ENCODE measurements at places on chromosomes 13 and 19.

GRCh38 chr13:94173312-94173854 is 306.1 kb downstream of the DCT start:
- no peak for DNase-seq

GRCh38 chr13:39417643-39418042 is 185.3 kb downstream of the LHFPL6 start:
- DNase-seq = no peak

GRCh38 chr19:51531349-51532315 is at the start of gene SIGLEC6:
TSS of gene SIGLEC6 (minus strand) at chr19:51531670. CDS start at chr19:51531648, 22 bp downstream.
- DNase-seq = peak; percentile 67

DNA sequence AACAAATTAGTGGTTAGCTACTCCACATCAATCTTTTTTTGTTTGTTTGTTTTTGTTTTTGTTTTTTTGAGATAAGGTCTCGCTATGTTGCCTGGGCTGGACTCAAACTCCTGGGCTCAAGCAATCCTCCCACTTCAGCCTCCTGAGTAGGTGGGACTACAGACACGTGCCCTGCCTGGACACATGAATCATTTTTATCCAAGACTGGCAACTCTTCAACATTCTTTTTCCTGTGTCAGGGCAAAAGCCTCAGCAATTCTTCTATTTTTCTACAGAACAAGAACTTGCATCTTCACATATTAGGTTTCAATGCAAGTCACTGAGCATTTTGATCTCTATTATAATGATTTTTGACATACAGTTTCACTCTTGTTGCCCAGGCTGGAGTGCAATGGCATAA is 76.8 kb upstream of the LRCH1 start:
- no peak for DNase-seq

GRCh38 chr19:42601811-42602443 is 7.2 kb upstream of the CEACAM8 start:
- no peak for DNase-seq

DNA sequence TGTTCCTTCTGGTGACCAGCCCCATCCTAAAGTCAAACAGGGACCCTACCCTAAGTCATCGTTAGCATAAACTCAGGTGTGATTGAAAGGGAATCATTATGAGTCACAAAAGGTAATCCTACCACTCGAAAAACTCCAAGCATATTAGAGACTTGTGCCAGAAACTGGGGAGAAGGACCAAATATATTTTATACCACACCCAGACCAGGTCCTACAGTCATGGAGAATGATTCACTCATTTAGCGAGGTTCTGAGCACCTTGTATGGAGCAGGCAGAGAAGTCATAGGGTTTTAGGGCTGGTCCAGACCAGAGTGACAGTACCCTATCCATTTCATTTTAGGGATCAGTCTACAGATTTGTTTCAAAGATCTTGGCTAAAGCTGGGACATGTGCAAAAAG is 149.5 kb downstream of the SLC7A1 start:
- no peak for DNase-seq

DNA sequence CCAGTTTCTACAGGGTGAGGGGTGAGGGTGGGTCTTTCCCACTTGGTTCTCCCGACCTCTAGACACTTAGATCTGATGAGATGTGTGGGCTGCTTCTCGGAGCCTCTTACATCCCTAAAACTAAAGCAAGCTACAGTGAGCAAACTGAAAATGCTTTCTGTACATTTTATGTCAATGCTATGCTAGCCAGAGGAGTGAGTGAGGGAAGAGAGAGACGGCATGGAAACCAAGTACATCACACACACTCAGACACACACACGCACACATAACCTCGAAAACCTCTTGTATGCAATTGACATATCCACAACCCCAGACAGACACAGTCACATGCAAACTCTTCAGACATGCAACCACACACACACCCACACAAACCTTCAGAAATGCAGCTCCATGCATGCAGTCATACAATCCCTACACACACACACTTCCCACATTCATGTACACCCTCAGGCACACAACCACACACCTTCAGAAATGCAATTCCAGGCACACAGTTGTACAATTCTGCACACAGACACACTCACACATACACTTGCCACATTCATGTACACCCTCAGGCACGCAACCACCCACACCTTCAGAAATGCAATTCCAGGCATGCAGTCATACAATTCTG is 1.4 kb downstream of the SLC1A6 start:
- no peak for DNase-seq

DNA sequence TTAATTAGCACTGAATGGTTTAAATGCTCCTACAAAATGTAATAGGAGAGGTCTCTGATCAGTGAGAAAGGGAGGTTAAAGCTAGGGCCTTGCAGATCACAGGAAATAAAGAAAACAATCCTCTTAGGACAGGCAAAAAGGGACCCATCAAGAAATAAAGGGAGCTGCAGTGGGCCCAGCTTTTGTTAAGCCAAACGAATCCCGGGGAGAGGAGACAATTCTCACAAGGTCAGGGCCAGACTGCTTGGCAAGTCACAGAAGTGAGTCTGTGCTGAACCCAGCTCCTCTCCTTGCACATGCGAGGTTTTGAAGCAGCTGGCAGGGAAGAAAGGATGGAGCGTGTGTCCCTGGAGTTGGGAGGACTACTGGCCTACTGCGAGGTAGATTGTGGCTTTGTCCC is 285.8 kb downstream of the COG6 start:
- DNase-seq = no peak

DNA sequence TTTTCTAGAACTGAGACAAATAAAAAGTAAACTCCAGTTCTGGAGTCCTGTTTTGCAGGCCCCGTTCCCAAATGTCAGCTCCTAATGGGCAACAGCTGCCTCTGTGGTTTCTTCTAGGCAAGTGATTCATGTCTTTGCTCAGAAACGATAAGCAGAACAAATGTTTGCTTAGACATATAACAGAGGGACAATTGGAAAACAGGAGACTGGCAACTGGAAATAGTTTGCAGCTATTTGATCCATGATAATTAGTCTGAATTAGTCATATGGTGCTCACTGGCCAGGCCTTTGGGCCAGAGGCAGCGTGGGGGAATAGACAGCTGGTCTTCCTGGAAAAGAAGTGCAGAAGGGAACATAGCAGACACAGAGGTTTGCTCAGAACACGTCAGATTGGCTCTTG is 29.2 kb upstream of the TSHZ3 start:
- DNase-seq = peak; percentile 35

DNA sequence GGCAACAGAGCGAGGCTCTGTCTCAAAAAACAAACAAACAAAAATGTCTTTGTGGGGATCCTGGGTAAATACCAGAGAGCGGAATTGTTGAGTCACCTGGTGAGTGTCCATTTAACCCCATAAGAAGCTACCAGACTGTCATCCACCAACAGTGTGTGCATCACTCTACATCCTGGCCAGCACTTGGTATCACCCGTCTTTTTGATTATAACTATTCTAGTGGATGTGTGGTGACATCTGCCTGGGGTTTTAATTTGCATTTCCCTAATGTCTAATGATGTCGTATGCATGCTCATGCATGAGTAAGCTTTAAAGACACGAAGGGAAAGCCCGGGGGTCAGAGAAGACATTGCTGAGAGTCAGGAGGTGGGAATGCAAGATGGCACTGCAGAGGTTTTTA is 126.7 kb upstream of the MRI1 start:
- no peak for DNase-seq
